RCC 7860 (cell line): ENCODE measurements at places on chromosomes 6 and 20.

GRCh38 chr6:129440691-129441090 is 269.3 kb downstream of the ARHGAP18 start:
- DNase-seq = no peak

DNA sequence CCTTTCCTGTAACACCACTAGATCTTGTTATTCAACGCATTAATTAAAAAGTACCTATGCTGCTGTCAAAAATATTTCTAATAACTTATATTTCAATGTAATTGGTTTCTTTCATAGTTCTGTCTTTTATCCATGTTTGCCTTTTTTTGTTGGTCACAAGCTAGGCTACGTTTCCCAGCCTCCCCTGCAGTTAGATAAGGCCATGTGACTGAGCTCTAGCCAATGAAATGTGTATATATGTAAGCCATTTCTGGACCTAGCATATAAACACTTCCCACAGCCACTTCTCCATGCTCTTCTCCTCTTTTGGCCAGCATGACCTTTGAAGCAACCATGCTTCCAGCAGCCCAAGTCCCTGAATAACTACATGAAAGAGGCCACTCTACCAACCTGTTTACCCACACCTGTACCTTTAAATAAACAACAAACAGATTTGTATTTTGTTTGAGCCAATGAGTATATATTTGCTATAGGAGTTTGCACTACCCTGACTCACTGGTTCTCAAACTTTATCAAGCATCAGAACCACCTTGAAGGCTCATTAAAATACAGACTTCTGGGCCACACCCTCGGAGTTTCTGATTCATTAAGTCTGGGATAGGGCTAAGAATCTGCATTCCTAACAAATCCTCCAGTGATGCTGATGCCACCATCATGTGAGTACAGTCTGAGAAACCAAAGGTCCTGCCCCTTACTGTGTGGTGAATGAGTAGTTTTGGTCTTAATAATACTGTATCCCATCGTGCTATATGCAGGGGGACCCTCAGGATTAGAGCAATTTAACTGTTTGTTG is 45.6 kb upstream of the BEND6 start:
- no peak for DNase-seq

DNA sequence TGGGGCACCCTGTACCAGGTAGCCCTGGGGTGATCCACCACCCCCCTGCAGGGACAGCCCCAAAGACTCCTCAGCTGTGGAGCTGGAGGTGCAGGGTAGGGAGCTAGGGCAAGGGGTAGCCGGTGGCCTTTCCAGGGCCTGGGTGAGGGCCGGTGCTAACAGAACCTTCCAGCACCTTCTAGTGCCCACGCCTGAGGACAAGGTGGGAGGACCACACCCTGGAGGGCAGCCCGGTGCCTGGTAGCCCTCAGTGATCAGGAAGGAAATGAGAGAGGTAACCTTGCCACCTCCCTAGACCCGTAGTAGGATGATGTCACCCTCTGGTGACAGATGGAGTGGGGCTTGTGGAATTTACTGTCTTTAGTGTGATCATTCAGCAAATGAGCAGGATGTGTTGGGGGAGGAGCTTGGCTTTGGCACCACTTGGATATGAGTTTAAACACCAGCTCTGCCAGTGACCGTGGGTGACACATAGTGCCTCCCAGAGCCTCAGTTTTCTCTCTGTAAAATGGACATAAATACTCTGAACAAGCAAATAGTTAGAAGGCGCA is 187.7 kb downstream of the NFATC2 start:
- peak; percentile 98 for DNase-seq

DNA sequence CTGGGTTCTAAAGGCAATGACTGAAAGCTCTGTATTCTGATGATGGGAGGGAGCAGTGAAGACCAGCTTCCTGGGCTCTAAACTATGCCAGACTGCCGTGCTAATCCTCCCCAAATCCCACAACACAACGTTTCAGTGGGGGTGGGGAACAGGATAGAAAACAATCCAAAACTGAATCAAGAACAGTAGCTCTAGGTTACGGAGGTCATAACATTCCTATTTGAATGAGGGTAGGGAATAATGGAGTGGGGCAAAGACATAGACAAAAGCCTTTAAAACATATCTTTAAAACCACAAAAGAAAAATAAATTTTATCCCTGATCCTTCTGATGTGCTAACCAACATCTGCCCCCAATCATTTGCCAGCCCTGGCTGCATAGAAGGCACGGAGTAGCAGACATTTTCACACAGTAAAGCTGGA is 7.8 kb downstream of the USP49 start:
- DNase-seq = no peak

DNA sequence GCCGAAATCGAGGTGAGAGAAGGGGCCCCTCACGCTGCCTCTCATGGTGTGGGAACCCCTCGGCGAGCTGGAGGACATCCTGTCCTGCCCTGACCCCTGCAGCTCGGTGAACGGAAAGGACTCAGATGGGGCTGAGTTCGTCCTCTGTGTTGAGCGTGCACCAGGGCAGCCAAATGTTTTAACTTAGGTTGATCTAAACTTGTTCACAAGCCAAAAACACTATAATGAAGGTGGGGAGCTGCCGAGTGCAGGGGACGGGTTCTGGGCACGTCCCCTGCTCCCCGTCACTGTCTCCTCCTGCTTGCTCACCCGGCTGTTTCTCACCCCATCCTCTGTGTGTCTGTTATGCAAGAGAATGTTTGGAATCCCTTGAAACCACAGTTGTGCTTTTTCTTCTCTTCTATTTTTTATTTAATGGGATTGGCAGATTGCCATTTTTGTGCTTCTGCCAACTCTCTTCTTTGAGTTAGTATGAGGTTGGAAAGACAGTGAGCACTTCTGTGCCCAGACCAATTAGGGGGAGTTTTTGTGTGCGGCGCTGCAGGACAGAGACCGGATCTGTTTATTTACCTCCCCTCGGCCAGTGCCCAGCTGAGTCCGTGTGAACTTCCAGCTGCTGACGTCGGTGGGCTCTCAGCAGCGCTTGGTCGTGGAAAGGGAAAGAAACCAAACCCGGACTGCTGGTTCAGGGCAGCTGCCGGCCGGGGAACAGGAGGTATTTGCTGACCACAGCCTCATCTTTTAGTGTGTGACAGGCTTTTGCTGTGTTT is 158.1 kb downstream of the DTNBP1 start:
- DNase-seq = peak; percentile 86

- no peak for DNase-seq
Measured at GRCh38 chr20:9395971-9396370, 118.4 kb upstream of the LAMP5 start.

DNA sequence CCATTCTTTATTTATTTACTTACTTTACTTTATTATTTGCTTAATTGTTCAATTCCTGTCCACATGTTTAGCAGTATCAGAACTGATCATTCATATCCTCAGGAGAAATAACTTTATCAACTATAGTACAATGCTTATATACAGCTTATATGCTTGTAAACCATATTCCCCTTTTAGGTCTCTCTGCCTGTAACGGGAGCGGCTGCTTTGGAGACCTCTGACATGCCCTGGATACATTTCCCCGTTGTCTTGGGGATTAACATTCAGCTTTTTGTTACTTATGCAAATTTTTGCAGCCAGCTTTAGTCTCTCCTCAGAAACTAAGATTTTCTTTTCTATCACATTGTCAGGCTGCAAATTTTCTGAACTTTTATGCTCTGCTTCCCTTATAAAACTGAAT is 17.6 kb upstream of the FUT9 start:
- DNase-seq = no peak

- peak; percentile 93 for DNase-seq
Measured at GRCh38 chr6:161369339-161369738, 95.5 kb upstream of the AGPAT4 start.

DNA sequence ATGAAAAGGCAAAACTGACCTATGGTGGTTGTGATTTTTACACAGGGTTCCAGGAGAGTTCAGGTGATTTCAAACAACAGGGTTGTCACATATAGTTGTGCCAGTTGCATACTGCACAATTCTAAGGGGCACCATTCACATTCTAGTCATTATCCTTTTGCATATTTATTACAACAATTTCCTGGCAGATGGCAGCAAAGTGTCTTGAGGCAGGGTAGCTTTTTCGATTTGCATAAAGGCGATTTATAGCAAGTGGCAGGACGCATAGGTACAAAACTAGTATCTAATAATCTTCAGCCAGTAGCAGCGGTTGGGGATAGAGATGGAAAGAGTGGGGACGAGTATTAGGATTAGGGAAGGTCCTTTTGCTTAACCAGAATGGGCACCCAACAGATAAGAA is 46.5 kb upstream of the TRAF3IP2 start:
- DNase-seq = no peak

GRCh38 chr20:49796600-49797343 is 15.9 kb upstream of the SLC9A8 start:
- no peak for DNase-seq

GRCh38 chr6:109998159-109998785 is 20.2 kb downstream of the GPR6 start:
- DNase-seq = no peak
